ENCODE measurements at places on chromosomes 4 and X.

GRCh38 chrX:130539721-130540321, 138.0 kb downstream of the RBMX2 start:
- no peak for DNase-seq

DNA sequence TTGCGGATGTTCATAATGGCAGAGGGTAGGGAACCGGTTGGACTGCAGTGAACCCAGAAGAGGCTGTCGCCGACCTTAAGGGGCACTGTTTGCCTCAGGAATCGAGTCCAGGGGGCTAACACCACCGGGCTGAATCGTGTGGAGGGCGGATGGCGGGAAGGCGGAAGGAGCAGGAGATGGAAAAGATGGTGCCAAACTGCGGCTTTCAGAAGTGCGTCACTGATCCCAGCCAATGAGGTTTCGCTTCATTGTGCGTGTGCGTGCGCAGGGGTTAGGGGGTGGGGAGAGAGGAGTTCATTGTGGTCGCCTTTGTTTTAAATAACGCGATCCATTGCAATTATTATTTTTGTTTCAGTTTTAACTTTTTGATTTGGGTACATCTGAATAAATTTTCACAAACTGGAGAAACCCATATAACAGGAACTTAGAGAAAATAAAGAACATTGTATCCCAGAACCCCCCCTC, at the start of gene NAA11:
Gene NAA11 (minus strand): TSS at position 198 of the 465 bp plus-strand sequence. CDS start 184 bp downstream, at position 14.
- DNase-seq, result no peak

DNA sequence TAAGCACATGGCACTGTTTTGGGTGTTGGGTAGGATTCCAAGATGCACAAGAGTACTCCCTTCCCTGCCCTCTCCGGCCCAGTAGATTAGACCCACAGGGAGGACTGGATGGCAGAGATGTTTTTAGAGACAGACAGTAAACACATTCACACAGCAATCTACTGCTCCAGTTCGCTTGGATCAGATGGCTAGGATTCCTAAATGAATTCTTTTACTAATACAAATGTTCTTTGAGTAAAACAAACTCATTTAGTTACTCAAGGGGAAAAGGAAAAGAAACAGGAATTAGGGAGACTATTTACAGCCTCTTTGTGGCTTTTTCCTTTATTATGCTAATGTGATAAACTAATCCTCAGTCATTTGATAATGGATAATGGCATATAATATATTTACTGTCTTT, 5.9 kb downstream of the SNX25 start:
- DNase-seq, result no peak

DNA sequence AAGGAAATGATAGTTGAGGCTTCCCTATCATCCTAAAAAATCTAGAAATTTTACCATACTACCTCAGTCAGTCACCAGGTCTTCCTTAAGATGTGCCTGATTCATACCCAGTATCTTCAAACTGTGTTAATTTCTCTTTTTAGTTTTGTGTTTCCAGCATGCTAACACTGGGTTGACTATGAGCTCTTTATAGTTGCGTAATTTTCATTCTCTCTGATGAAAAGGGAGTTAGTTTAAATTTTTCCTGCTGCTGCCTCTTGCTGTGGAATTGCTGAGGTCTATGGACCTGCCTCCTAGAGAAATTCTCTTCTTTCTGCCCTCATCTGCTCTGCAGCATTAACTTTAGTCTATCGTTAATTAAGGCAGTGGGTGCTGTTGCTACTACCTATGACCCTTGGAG, 66.6 kb downstream of the BANK1 start:
- no peak for DNase-seq

DNA sequence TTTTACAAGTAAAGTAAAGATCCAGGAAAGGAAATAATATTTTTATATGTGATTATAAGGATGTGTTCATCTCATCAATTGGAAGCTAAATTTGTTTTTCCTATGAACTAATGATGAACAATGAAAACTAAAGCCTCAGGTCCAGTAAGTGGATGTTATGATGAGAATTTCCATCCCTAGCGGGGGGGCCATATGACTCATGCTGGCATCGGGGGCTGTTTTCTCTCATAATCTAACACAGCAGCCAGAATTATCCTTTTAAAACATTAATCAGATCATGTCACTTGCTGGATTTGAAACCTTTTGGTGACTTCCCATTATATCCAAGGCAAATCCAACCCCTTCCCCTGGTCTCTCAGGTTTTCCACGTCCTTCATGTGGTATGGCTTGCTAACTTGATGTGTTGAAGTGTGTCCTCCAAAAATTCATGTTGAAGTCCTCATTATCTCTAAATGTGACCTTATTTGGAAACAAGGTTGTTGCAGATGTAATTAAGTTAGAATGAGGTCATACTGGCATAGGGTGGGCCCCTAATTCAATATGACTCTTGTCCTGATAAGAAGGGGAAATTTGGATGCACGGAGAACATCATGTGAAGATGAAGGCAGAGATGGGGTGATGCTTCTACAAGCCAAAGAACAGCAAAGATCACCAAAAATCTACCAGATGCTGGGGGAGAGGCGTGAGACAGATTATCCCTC, 96.8 kb downstream of the AKAP4 start:
- DNase-seq, result no peak

- DNase-seq, result no peak
Measured at GRCh38 chr4:154312246-154312645, 179.4 kb downstream of the DCHS2 start.

DNA sequence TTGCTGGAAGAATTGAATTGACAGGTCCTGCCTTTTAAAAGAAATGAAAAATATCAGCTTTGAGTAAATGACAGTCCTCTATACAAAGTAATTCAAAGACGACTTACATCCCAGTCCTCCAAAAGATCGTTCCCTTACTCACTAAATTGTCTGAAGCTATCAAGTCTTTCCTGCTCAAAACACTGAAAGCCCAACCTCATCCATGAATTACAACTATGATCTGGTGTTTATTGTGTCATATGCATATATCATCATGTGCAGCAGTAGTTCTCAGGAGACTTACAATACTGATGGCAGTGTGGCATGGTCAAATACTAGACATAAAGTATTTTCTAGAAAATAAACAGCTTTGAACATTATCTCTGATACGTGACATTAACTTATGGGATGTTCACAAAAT, 97.8 kb downstream of the PDGFC start:
- no peak for DNase-seq

- no peak for DNase-seq
Measured at GRCh38 chrX:78330540-78330939, 3.1 kb upstream of the CYSLTR1 start.

- DNase-seq, result no peak
Measured at GRCh38 chrX:129525896-129526295, 2.6 kb upstream of the SMARCA1 start.

- DNase-seq, result peak; percentile 61
Measured at GRCh38 chr4:106676173-106676921, 307.8 kb upstream of the GIMD1 start.

GRCh38 chr4:109155682-109156283, 146.7 kb downstream of the COL25A1 start:
- no peak for DNase-seq

DNA sequence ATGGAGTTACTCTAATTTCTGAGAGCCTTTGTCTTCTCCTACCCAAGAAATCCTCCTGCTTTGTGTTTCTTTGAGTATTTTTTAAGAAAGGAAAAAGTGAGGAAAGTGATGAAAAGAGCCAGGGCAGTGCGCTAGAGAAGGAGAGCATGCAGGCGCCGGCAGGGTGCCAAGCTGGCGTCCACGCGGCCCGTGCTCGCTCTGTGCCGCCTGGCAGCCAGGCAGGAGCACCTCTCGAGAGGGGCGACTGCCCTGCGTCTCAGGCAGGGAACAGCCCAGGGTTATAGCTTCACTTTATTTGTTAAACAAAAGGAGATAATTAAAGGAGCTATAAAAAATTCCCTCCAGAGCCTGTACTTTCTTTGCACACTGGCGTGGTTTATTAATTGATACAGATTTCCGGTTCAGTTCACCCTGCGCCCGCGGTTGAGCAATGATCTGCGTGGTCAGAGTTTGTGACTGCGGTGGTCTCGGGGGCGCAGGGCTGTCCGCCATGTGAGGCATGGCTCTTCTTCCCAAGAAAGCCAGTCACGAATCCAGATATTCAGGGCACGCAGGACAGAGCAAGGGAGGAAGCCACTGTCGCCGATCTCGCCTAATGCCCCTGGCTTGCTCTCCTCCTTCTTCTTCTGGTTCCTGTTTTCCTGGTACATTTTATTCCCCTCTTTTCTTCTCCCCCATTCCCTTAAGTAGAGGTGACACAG, 110.8 kb upstream of the PAQR3 start:
- DNase-seq, result no peak

GRCh38 chr4:111802191-111802590, 343.1 kb upstream of the FAM241A start:
- DNase-seq, result no peak

DNA sequence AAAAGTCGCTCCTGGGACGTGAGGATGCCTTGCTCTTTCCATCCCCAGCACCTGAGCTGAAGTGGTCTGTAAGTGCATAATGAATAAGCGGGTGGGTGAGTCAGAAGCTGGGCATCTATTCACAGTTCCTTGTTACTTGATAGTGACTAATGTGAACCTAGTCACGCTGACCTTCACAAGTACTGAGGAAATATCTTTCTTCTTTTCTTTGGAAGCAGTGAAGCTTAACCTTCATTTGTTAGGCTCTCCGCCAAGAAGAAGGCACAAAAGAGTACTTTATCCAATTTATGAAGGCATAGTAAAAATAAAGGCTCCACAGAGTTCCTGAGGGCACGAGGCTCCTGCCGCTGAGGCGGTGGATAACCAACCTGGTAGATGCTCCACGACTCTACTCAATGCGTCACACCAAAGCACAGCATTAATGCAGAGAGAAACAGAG, 475.7 kb upstream of the SLIT2 start:
- DNase-seq, result peak; percentile 87

All from HS-5 (cell line).